ENCODE measurements at places on chromosomes 5 and 9. TPM values are rescaled to one million over a fixed set of nuclear protein-coding genes. Genes with fewer than 3 reads are reported as not detected.

Gene EQTN
- total RNA-seq: not detected

Gene RBM18
- total RNA-seq: 36.1 TPM

Gene IL3
- 0.32 TPM for total RNA-seq

Gene ZBED3
- total RNA-seq: 0.04 TPM

Gene CER1
- total RNA-seq: not detected

Gene STK32A
- total RNA-seq: not detected

Gene PLEKHG4B
- not detected for total RNA-seq

Gene FER
- total RNA-seq: 9.9 TPM

Gene TXN
- total RNA-seq: 349 TPM

Gene C5orf58
- total RNA-seq: not detected

Gene FCN2
- not detected for total RNA-seq

Gene KIF12
- total RNA-seq: not detected

Gene NDOR1
- total RNA-seq: 20.5 TPM

Data from activated T-helper 17 cell treated with anti-CD3 and anti-CD28 coated beads, Interleukin-2, amount 50 U/mL, for 72 hours (primary cell).